Large intestine (tissue), 12 donors: ENCODE measurements at places on chromosomes 1 and 21. TPM values are rescaled to one million over a fixed set of nuclear protein-coding genes. Genes with fewer than 3 reads are reported as not detected.

DNA sequence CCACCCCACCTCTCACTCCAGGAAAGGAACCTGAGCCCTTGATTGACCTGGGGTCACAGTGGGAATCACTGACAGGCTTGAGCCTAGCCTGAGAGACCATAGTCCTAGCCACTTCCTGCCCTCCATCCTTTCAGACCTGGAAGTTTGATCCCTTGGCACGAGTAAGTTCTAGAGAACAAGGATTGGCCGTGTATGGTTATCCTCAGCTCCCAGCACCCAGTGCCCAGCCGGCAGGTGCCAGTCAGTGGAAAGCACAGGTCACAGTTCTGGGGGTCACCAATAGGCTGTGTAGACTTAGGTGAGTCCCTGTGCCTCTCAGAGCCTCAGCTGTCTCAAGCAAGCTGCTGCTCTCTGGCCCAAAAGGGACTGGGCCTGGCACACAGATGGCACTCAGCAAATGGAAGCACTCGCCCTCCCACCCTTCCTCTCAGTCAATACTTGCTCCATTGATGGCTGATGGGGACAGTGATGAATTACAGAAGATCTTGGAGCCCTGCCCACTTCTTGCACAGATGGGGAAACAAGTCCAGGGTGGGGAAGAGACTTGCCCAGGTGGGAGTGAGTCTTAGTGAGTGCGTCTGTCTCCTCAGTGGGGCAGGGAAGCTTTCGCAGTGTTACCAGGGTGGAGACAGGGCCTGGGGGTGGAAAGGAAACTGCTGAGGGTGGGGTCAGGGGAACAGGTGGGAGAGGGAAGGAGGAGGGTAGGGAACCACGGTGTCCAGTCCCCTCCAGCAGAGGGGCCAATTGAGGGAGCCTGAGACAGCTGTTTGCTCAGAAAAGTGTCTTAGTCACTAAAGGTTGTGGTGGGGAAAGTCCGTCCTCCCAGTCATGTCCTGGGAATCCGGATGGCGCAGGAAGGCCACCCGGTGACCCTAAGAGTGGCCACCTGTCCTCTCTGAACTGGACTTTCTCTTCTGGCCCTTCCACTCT, 2.6 kb upstream of the KCNQ4 start:
- DNase-seq: peak; percentile 25

DNA sequence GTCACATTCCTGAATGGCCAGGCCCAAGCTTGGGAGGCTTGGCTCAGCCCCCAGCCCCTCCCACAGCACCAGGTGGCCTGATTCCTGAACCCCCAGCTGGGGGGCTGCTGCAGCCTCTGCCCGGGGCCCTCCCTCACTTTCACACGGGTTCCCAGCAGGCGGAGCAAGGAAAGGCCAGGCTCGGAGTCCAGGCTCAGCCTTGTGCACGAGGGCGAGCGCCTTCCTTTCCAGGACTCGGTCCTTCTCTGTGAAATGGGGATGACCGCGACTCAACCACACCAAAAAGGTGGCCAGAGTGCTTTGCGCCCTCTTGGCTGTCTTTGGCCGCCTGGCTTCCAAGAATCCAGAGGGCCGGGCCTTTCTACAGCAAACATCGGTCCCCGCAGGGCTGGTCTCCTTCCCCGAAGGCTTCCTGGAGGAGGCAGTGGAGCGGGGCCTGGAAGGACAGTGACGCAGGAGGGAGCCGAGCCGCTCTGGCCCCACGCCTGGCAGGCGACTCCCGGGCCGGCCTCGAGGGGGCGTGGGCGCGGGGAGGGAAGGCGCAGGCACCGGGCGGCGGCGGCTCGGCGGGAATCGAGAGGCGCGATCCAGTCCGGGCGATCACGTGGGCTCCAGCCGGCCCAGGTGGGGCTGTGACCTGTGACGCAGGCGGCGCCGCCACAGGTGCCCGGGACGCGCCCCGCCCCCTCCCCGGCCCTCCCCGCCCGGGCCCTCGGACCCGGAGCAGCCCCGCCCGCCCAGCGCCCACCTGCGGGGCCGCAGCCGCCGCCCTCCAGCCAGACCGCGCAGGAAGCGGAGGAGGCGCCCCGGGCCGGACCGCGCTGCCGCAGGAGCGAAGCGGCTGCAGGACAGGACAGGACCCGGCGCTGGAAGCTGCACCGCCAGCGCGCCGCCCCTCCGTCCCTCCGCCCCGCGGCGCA, at the start of gene ARHGEF16:
ARHGEF16 (plus strand) TSS at position 775 of the 920 bp plus-strand sequence. CDS start 8,420 bp downstream, outside the sequence.
- DNase-seq: peak; percentile 85

GRCh38 chr1:8415526-8416278, 97.8 kb downstream of the SLC45A1 start:
- DNase-seq: no peak

DNA sequence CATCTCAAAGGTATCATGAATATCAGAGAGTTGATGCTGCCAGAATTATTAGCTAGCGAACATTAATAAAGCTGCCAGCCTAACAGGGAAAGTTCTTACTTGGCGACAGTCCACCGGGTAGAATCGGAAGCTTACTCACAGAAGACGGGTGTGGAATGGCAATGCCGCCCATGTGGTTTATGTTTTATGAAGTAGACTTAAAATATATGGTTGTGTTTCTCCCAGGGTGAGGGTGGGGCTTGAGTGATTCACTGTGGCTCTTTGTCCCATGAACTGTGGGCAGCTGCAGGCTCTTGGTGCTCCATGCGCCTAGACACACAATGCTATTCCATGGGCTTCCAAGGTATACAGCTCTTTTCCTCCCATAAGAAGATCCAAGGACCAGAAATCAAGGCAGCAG, 162.7 kb downstream of the PIGK start:
- no peak for DNase-seq

- peak; percentile 46 for DNase-seq
Observed at GRCh38 chr1:214337511-214337910, 56.6 kb downstream of the SMYD2 start.

DNA sequence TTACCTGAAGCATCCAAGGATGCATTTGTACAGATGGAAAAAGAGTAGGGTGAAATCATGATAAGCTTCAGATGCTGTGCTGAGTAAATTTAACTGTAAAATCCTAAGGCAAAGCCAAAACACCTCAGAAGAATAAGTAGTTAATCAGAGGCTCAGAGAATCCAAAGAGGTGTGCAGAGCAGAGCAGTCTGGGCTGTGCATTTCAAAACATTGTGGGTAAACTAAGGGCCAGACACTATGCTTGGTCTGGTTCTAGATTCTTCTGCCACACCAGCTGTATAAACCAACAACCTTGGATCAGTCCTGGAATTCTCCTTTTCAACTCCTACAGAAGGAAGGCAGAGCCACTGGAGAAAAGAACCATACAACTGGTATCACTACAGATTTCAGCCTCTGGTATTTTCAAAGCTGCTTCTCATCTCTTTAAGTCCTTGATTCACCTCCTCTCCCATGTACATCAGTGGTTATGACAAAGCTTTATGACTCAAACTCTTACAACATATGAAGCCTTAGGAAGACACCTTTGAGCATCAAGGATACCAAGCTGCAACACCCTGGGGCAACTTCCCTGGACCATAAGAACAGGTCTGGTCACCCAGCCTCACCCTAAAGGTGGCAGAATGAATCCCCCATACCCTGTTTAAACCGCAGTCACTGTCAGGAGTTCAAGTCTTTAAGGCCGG, 11.6 kb upstream of the HIPK1 start:
- no peak for DNase-seq

DNA sequence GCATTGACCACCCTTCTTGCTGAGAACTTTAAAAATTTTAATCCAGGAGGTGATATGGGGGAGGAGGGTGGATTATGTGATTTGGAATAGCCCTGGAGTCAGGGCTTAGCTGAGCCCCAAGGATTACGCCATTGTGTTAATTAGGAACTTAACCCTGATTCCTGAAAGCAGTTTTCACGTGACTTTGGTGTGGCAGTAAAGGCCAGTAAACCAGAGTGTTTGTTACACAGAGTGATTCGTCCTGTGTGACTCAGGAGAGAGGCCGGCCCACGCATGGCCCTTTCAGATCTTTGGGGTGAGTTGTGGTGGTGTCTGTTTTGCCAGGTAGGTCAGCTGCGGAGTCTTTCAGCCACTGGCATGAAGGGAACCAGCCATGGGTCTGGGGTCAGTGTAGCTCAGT, 107.6 kb downstream of the NOS1AP start:
- peak; percentile 13 for DNase-seq

DNA sequence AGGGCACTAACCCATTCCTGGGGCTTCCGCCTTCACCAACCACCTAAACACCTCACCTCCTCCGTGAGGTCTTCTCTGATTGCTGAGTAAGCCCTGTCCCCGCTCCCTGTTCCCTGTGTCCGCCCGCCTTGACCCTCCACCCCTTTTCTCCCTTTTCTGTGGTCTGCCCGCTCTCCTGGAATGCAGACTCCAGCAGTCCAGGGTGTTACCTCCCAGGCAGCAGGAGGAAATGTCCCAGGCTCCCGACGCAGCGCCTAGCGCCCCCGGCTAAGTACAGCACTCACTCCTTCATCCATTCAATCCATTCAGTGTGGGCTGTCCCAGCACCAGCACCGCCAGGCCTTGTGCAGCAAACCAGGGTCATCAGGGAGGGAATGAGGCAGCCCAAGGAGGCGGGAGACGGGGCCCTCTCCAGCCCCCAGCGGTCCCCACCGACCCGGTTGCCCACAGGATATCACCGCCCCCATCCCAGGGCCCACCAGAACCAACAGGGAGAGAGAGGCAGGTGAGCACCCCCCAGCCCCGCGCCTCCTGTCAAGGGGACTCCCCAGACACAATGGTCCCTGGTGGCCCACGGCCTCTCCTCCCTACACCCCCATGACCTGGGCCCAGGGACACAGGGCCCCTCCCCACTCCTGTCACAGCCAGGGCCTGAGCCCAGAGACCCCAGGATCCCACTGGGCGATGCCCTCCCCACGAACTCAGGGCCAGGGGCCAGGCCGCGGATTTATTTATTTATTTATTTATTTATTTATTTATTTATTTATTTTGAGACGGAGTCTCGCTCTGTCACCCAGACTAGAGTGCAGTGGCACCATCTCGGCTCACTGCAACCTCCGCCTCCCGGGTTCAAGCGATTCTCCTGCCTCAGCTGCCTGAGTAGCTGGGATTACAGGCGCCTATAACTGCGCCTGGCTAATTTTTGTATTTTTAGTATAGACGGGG, 10.2 kb downstream of the TNFRSF14 start:
- DNase-seq: no peak

The TMEM82 gene
- polyA plus RNA-seq: 15.6 TPM

The BACE2 gene
- polyA plus RNA-seq: 20.7 TPM

The TP73 gene
- polyA plus RNA-seq: 0.55 TPM

The RPTN gene
- not detected for polyA plus RNA-seq

The CD52 gene
- polyA plus RNA-seq: 25.3 TPM
